ENCODE measurements at places on chromosomes 12 and 14.

DNA sequence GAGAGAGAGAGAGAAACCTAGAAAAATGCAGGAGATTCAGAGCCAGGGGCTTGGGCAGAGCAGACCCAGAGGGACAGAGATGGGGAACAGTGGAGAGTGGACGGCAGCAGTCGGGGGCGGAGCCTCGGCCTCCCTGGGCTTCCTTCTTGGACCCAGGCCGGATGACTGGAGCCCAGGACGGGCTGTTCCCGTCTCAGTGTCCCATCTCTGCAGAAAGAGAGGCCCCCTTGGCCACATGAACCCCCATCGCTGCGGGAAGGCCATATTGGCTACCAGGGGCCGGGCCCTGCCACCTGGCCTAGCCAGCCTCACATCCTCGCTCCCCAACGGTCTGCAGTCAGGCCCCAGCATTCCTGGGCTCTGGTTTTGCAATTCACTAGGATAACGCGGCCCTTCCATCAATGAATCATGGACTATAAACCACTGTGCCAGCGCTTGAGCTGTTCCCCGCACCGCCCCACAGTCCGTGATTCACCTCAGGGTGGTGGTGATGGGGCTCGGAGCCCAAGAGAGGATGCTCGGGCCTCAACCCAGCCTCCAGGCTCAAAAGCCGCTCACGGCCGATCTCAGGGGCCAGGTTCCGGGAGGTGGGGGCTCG is 116.5 kb downstream of the RFLNA start:
- DNase-seq: no peak

GRCh38 chr14:31659278-31659677 is 98.1 kb downstream of the NUBPL start:
- no peak for DNase-seq

DNA sequence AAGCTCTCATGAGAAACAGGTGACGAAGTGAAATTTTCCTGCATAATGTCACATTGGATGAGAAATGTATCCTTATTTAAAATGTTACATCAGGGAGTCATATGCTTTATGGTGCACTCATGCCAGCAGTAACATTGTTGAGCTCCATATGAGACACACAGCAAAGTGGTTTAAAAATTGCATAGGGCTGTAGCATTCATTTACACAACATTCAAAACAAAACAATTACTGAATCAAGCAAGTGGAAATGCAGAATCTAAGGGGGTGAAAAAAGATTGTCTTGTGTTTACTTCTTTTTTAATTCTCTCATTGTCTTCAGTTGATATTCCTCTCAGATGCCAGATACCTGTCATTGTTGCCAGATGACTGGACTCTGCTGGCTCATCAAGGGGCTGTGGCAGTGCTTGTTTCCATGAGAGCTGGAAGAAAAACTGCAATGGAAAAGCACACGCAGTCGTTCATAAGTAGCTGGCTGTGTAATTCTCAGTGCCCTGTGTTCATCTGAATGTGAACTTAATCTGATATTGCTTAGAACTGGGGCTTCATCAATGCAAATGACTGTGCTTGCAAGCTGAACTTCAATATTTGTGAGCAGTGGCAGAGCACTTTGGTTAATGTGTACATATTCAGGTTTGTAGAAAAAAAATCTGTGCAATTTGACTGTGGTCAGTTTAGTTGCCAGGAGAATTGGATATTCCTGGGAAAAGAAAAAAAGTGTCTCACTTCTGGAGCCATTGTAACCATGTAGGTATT is 305.6 kb downstream of the RAD51B start:
- DNase-seq: no peak

GRCh38 chr12:48389409-48389808 is 38.7 kb upstream of the ZNF641 start:
- DNase-seq: no peak

DNA sequence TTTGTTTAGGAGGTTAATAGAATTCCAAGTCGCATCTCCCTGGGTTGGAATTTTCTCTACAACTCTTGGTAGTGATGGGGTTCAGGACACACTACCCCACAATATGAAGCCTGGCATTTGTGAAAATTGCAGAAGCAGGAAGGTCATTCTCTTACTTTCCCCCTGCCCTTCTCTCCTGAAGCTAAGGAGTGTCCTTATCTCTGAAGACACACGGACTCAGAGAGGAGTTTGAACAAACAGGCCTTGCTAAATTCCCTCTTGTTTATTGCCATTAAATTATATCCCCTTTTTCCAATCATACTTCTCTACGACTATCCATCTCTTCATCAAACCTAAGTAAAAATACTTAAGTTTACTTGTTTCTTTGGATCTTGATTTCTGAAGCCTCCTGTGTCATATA is 443.0 kb downstream of the RAD51B start:
- DNase-seq: no peak

DNA sequence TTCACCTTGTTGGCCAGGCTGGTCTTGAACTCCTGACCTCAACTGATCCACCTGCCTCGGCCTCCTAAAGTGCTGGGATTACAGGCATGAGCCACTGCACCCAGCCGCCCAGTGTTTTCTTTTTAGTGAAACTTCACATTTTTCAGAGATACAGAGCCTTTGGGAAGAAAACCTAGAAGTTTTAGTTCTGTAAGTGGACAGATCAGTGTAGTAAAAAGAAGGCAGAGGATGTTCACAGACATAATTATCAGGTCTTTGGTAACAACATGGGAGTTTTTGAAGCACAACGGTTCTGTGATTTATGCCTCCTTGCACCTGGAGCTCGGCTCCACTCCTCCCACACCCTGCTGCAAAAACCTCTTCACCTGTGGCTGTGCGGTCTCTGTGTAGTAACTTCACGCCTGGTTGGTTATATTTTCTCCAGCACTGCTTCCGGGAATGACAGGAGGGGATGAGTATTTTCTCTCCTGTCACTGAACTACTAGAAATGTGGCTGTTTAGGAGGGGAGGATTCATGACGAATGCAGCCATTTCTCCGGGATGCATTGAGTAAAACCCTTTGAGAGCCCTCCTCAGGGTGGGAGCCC is 67.0 kb downstream of the ARF6 start:
- no peak for DNase-seq

GRCh38 chr12:106743270-106743988 is 31.1 kb upstream of the RIC8B start:
- DNase-seq: no peak

- DNase-seq: no peak
These were observed 8.4 kb downstream of the ASIC1 start for GRCh38 chr12:50065726-50066310.

GRCh38 chr12:104571328-104571727 is 114.6 kb downstream of the CHST11 start:
- no peak for DNase-seq

DNA sequence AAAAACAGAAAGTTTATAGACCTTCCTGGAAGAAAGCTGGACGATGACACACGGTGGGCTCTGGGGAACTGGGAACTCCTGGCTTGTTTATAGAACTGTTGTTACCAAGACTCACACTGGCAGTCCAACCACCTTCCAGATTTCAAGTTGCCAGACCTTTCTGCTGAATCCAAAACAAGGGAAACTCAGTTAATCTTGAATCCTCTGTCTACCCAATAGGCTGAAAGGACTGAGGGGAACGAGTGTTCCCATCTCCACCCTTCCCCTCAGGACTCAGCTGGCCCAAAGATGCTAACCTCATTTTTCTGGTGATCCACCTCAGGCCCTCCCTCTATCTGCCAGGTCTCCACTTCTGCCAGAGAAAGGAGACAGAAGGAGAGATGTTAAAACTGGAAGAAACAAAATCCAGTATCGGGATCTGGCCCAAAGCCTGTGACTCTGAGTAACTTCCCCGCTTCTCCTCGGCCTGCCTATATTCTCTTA is 231.4 kb downstream of the ANO2 start:
- no peak for DNase-seq

DNA sequence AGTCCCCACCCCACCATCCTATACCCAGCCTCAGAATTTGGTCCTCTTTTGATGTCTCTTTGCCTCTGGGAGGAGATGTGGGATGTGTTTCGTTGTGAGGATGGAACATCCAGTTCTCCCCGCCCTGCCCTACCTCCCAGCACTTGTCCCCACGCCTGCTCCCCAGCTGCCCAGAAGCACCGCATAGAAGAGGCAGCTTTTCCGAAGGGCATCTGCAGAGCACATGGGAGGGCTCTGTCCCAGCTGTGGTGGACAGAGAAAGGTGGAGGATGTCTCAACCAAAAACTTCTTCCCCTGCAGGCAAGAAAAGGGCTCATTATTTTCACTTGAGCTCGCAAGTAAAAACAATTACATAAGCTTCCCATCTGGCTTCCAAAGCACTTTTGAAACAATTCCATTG is 302.6 kb downstream of the PCNX1 start:
- DNase-seq: no peak

- DNase-seq: no peak
These were observed 69.2 kb upstream of the LTA4H start for GRCh38 chr12:96104566-96104965.

DNA sequence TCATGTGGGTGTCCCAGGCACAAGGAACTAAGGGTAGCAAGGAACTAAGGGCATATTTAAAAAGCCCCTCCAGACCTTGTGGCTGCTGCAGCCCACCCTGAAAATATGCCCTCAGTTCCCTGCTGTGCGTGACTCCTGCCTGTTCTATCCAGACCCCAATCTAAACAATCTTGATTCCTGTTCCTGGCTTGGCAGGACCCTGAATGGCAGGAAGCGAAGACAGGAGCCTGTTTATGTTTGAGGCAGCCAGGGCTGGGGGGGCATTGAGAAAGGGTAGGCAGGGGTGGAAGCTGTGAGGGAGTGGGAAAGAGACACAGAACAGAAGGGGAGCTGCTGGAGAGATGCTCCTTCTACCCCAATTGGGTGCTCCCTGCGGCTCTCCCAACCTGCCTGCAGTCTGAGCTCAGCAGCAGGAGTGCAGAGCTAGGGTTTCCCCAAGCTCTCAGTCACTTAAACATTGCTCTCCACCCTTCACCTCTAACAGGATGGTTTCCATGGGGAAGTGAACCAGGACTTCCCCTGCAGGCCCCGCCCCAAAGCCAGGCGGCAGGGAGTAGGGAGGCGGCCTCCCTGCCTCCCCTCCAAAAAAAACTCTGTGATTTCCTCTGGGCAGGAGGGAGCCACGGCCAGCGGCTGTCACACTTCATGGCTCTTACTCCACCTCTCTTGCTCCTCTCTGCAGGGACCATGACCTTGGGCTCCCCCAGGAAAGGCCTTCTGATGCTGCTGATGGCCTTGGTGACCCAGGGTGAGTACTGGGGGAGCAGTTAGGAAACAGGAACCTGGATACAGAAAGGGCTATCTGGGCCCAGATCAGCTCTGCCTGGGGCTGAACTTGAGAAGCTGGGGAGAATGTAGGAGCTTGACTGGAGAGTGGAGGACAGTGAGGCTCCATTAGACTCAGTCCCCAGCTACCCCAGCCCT is 4.7 kb downstream of the ACVRL1 start:
- DNase-seq: no peak
